ENCODE measurements at places on chromosomes 11 and 22. TPM values are rescaled to one million over a fixed set of nuclear protein-coding genes. Genes with fewer than 3 reads are reported as not detected.

DNA sequence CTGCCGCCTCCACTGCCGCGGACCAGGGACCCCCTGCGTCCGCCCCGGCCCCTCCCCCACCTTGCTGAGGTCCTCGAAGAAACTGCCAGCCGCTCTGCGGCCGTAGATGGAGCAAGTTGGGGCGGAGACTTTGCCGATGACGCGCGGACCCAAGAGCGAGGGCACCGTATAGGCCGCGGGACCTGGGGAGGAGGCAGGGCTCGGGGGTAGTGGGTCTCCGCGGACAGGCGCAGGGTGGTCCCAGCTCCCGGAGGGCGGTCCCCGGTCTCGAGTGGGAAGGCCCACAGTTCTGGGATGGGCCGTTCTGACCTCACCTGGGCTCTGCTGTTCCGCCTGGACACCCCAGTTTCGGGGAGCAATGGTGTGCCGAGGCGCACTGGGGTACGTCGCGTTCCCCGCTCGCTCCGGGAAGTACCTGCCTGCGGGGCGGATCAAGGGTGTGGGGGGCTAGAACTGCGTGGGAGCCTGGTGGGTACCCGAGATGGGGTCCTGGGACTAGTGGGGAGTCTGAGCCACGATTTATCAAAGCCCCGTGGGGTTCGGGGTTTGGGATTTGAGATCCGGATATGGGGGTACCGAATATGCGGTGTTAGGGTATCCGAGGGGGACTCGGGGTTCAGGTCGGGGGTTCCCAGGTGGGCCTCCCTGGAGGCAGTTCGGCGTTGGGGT is 1.2 kb upstream of the TYMP start:
- DNase-seq: peak; percentile 94

GRCh38 chr11:70040452-70040851 is 37.7 kb upstream of the ANO1 start:
- DNase-seq: no peak

The EIF4G2 gene
- polyA plus RNA-seq: 142 TPM

- DNase-seq: no peak
These were observed 11.5 kb upstream of the TBC1D22A start for GRCh38 chr22:46750863-46751443.

- DNase-seq: no peak
These were observed 11.1 kb downstream of the NAV2 start for GRCh38 chr11:19723572-19724342.

The SLN gene
- polyA plus RNA-seq: 64.8 TPM

GRCh38 chr11:33670250-33671011 is 30.2 kb downstream of the C11orf91 start:
- no peak for DNase-seq

GRCh38 chr11:105466582-105467228 is 143.2 kb upstream of the GRIA4 start:
- no peak for DNase-seq

The TIGD3 gene
- polyA plus RNA-seq: 0.29 TPM

- DNase-seq: no peak
These were observed 127.7 kb upstream of the MTNR1B start for GRCh38 chr11:92841719-92842118.

The UPK3A gene
- polyA plus RNA-seq: not detected

DNA sequence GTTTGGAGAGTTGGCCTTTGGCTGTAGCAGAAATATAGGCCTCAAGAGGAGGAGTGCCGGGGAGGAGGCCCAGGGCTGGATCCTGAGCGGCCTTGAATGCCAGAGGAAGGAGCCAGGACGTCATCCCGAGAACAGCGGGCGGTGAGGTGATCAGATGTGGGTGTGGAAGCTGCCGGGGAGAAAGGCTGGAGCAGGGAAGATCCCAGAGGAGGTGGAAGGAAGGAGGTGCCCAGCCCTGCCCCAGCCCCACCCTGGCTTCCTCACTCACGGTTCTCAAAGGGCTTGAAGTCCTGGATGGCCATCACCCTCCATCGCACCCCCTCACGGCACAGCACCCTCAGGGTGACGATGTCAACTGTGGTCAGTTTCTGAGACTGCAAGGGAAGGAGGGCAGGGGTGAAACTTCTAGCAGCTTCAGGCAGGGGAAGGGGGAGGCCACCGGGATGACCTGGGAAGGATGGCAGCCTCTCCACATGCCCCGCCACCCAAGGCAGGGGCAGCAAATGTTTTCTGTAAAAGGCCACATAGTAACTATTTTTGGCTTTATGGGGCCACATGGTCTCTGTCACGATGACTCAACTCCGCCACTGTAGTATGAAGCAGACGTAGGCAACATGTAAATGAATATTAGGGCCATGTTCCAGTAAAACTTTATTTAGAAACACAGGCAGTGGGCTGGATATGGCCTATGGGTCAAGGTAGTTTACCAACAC is 10.7 kb downstream of the IL2RB start:
- DNase-seq: no peak

DNA sequence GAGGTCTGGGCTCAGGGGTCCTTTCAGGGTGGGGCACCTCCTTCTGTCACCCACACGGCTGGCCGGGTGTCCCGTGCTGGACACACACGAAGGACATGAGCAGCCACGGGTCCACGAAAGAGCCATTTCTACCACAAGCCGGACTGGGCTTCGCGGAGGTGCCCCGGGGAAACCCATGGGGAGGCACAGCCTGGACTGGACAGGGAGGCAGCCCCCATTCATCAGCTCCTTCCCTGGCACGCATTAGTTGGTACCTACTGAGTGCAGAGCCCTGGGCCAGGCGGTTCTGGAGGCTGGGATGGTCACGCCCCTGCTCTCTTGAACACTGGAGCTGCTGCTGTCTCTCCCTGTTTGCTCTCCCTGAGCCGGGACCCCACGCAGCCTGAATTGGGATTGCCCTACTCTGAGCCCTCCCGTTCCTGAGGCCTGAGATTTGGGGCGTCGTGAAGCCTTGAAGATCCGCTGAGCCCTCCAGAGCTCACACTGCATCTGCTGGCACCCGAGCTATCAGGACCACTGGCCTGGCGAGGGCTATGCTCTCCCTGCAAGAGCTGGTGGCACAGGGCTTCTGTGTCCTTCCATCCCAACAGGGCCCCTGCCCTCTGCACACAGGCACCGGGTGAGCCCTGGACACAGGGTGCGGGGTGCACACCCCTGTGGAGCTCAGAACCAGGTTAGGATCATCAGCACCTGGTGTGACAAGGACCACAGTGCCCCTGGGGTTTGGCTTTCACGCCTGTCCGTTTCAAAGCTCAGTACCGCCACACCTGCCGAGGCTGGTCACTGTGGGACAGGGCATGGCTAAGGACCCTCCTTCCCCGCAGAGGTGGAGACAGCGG is 84.6 kb downstream of the MYEOV start:
- peak; percentile 21 for DNase-seq

DNA sequence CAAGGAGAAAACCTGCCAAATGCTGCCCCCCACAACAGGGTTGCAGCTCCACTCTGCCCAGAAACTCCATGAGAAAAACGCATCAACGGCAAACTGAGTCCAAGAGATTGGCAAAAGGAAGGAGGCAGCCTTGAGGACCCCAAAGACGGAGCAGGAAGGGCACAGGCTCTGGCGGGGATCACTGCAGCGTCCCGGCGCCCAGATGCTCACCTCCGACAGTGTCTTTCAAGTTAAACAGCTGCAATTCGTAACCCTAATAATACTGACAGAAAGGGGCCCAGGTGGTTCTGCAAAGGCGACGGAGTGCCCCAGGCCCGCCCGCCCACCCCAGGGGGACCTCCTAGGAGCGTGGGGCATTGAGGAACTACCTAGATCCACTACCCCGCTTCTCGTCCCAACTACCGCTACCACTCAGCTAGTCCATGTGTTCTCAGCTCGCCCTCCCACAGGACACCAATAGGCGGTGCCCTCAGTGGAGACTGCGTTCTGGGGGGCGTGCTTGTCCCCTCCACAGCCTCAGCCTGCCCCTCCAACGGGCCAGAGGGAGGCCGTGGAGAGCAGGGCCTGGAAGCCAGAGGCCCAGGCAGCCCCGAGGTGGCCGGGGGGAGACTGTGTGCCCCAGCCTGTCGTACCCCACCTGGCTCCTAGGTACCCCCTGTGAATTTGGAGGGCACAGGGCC is 127.4 kb downstream of the PHF21B start:
- DNase-seq: no peak

DNA sequence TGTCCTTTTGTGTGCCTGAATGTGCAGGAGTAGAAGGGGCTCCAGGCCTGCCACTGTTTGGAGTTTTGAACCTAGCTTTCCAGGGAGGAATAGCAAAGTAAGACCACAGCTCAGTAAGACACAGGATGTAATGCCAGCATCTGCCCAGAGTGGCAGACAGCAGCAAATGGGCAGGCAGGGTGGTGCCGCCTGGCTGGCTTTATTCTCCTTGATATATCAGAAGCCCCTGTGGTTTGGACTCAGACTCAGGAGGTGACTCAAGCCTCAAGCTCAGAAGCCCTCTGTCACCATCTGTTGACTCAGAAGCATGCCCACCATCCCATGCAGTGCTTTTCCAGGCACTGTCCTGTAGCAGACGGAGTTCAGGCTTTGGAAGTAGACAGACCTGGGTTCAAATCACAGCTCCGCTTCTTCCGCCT is 72.7 kb upstream of the TTC12 start:
- no peak for DNase-seq

The MMP26 gene
- not detected for polyA plus RNA-seq

The DLG2 gene
- polyA plus RNA-seq: 2.5 TPM

DNA sequence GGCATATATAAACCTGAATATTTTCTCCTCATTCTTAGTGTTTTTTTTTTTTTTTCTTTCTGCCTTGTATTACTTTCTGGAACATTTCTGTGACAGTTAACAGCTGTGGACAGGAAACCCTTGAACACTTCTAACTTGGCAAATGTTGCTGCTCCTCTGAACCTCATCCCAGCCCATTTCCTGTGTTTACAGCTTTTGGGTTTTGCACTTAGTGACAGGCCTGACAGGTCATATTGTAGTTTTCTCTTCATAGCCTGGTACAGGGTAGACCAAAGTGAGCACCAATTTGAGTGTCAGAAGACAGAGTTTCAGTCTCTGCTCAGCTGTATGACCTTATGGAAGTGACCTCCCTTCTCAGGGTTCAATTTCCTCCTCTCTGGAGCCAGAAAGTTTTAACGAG is 91.6 kb downstream of the STIM1 start:
- DNase-seq: peak; percentile 72

The CCDC188 gene
- polyA plus RNA-seq: 0.50 TPM

GRCh38 chr11:119427279-119427678 is 4.3 kb upstream of the THY1 start:
- no peak for DNase-seq

GRCh38 chr11:106457727-106458126 is 380.3 kb downstream of the AASDHPPT start:
- DNase-seq: no peak

The IFITM2 gene
- 501 TPM for polyA plus RNA-seq

DNA sequence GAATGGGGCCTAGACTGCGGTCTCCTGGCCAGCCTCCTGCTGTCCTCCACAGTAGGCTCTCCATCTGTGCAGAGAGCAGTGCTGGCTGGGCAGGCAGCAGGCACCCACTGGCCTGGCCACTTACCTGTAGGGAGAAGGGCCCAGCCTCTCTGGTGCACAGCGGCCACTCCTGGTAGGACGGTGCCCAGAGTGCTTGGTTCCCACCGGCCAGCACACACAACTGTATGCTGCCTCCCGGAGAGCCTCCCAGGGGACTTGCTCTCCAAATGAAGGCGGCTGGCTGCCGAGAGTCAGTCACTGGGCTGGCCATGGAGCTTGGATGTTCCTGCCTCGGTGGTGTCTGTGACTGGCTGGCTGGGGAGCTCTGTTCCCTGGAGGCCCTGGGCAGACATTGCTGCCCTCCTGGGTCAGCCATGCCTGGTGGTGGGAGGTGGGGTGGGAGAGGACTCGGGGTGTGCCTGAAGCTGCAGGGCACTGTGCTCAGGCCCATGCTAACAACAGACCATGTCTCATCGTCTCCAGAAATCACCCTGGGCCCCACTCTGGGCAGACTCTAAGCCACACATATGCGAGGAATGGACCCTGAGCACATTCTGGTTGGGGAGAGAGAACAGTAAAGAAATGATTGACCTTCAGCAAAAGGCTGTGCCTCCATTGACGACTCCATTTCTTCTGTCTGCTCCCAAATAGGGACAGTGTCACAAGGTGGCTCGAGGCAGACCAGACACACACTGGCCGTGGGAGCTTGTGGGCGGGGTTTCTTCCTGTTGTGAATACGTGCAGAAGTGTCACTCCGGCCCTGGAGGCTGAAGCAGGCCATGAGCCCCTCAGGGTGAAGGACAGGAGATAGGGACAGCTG is 350.8 kb downstream of the TBC1D22A start:
- no peak for DNase-seq

The BAIAP2L2 gene
- polyA plus RNA-seq: 0.27 TPM

The LARGE2 gene
- 0.17 TPM for polyA plus RNA-seq

DNA sequence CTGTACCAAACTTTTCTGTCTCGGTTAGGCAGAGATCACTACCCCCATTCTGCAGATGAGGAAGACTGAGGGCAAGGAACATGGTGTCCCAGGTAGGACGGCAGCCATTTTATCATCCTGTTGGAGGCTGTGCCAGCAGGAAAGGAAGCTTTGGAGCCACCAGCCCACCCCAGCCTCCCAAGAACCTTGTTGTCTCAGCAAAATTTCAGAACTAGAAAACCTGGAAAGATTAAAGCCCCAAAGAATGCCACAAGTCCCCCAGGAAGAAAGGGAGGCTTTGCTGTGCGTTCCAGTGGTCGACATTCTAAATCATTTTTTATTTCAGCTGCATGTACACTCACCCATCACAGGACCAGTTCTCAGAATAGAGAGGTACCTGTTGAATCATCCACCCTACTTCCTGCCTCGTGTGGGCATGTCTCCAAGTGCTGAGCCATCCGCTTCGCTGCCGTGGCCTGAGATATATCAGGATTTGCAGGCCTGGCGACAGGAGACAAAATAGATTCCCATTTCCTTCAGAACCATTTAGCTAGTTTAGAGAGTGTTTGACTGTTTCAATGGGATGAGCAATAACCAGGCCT is 13.0 kb upstream of the EIF3D start:
- DNase-seq: no peak

GRCh38 chr22:31637891-31638618 is 24.0 kb downstream of the PISD start:
- peak; percentile 53 for DNase-seq

DNA sequence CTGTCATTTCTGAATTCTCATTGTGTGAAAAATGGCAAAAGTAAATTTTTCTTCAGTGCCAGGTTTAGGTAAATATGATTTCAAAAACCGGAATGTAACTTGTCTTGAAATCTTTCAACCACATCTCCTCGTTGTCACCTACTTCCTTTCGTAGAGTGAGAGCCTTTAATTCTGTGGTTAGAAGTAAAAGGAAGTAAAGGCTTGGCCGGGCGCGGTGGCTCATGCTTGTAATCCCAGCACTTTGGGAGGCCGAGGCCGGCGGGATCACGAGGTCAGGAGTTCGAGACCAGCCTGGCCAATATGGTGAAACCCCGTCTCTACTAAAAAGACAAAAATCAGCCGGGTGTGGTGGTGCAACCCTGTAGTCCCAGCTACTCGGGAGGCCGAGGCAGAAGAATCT is 29.8 kb downstream of the SGSM3 start:
- DNase-seq: no peak

The VPREB1 gene
- polyA plus RNA-seq: not detected

GRCh38 chr11:71330996-71331395 is 78.6 kb upstream of the SHANK2 start:
- DNase-seq: no peak

GRCh38 chr22:40050258-40050657 is 55.5 kb downstream of the FAM83F start:
- no peak for DNase-seq

The OR5T2 gene
- not detected for polyA plus RNA-seq
